ENCODE measurements at places on chromosomes 12 and 14.

- no peak for DNase-seq
Measured at GRCh38 chr12:48813465-48814261, 4.6 kb upstream of the CACNB3 start.

DNA sequence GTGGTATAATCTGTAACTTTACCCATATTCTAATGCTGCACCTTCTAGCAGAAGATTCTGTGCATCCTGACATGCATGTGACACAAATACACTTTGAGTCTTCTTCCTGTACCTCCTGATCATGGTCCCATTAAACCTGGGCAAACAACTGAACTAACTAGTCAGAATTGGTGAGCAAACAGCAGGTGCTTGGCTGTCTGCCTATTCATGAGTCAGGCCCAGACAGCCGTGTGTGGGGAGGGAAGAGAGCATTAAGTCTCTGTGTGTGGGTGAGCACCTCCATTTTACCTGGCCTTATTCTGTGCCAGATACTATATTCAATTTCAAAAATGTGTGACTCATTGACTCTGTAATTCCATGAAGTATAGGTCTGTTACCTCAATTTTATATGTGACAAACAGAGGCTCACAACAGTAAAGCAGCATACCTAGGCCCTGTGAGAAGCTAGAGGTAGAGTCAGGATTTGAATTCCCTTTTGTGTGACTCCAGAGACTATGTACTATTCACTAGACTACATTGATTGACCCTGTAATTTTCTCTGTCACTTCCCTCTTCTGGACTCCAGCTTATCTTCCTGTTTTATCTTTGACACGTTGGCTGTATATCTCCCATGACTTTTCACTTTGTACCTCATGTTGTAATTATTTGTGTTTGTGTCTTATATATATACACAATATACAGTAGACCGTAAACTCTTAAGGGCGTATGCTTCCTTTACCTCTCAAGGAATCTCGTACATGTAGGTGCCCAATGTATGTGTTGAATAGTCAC is 32.2 kb downstream of the SUSD6 start:
- peak; percentile 29 for DNase-seq

DNA sequence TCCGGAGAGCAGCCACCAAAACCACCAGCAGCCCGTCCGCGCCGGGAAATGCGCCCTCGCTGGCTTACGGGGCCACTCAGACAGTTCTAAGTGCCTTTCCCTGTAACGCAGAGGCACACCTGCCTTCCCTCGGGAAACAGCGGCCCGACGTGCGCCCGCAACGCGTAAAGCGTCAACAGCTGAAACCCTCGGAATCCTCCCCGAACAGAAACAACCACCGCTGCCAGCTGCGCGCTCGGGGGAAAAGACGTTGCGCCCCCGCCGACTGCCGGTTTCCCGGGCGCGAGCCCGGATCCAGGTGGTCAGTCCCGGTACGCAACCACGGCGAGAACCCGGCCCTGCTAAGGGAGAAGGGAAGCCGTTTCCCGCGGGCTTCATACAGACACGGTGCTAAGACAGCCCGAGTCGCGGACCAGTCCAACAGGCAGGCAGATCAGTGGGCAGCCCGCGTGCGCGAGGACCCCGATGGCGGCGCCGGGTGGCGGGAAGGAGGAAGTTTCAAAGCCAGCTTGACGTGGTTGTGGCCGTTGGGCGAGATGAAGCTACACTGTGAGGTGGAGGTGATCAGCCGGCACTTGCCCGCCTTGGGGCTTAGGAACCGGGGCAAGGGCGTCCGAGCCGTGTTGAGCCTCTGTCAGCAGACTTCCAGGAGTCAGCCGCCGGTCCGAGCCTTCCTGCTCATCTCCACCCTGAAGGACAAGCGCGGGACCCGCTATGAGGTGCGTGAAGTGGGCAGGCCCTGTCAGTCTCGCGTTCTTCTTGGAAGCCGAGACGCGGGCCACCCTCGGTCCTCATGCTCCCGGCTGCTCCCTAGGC is at the start of gene LRR1:
LRR1 (plus strand) TSS at position 456 of the 816 bp plus-strand sequence; CDS start at position 537, 81 bp downstream.
- peak; percentile 75 for DNase-seq

DNA sequence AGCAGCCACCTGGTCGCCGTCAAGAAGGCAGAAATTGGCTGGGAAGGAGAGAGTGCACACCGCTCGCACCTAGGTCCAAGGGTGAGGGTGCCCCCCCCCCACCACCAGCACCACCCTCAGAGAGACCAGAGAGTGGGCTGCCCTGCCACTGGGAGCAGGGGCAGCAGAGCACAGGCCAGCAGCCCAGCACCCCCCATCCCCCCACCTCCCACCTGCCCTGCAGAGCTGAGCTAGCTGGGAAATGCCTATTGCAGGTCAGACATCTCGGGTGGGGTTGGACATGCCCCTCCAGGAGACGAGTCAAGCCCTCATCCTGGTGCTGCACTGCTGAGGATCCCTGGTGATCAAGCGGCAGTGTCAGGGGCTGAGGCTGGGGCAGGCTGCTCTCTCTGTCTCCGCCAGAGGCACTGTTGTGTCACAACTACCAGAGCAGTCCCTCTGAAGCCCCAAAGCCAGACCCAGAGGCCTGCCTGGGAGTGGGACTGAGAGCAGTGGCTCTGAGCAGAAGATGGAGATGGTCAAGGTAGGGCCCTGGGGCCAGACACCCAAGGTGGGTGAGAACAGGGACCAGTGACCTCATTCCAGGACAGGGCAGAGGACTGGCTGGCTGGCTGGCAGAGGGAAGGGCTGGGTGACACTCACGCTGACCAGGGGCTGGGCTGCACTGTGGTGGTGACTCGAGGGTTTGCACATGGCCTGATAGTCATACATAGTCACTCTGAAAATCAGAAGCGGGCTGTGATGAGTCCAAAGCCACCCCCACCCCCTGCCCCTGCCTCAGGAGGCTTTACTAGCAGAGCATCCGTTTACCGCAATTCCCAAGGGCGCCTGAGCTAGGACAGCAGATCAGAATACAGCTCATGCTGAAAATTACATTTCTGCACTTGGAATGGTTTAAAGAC is 19.7 kb upstream of the LRTM2 start:
- DNase-seq = no peak

- peak; percentile 51 for DNase-seq
Measured at GRCh38 chr14:99320105-99320572, 48.1 kb upstream of the BCL11B start.

DNA sequence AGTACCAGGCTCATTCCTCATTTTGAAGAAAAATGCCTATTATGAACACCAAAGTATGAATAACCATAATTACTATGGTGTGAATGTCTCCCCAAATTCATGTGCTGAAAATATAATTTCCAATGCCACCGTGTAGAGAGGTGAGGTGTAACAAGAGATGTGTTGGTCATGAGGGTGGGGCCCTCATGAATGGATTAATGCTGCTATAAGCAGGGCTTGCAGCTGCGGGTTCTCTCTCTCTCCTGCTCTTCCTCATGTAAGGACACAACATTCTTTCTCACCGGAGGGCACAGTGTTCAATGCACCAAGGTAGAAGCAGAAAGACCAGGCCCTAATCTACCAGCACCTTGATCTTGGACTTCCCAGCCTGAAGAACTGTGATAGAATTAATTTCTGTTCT is 70.0 kb downstream of the TMTC1 start:
- DNase-seq = no peak

DNA sequence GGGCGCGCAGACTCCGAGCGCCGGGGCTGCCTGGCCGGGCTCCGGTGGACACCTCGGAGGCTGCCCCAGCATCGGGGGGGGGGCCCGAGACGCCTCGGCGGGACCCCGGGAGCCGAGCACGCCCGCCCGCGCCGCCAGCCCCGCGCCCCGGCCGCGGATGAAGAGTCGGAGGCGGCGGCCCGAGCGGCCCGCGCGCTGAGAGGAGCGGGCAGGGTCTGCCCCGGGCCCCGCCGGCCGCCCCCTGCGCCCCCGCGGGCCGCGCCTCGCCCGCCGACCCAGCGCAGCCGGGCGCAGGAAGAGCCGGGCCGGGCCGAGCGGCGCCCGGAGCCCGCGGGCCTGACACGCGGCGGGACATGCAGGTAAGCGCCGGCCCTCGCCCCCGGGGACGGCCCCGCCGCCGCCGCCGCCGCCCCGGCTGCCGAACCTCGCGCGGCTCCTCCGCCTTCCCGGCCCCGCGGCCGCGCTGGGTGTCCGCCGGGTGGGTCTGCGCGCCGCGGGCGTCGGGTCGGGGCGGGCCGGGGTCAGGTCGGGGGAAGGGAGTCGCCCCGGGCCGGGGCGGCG is 63.7 kb downstream of the FBXL14 start:
- DNase-seq = no peak

DNA sequence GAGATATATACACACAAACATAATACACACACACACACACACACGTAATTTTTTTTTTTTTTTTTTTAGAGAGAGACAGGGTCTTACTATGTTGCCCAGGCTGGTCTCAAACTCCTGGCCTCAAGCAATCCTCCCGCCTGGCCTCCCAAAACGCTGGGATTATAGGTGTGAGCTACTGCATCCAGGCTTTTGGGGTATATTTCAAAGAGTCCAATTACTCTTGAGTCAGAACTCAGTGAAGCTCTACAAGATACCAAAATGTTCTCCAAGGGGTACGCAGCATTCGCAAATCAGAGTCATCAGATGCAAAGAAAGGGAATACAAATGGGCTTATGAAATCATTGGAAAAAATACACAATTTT is 54.0 kb downstream of the PHLDA1 start:
- DNase-seq = no peak

- no peak for DNase-seq
Measured at GRCh38 chr12:53224897-53225634, 6.9 kb downstream of the RARG start.

DNA sequence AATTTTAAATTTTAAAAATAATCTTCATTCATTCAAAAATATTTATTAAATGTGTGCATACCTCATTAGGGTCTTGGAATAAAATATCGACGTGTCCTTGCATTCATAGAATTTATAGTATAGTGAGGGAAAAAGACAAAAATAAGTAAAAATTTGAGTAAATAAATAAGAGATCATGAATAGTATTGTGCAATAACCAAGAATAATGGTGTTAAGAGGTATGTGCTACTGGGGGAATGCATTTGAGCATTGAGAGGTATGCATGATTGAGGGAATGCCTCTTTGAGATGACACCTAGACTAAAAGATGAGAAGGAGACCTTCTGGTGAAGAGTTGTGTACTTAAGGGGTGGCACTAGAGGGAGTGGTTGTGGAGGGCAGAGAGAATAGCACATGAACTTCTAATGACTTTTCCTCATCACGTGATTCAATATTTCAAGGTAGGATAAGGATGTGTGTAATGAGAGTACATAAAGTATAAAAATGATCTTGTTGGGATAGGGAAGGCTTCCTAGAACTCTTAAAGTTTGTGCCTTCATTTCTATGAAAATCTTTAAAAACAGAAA is 18.8 kb upstream of the CATSPERB start:
- DNase-seq = no peak

DNA sequence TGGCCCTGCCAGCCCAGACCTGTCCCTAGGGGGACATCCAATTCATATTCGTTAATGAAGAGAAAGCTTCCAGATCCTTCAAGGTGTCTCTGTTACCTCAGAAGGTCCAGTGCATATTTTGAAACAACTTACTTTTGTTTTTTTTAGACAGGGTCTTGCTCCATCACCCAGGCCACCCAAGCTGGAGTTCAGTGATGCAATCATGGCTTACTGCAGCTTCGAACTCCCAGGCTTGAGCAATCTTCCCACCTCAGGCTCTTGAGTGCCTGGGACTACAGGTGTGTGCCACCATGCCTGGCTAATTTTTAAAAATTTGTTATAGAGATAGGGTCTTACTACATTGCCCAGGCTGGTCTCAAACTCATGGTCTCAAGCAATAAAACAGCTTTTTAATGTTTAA is 48.4 kb downstream of the B4GALNT3 start:
- no peak for DNase-seq

- no peak for DNase-seq
Measured at GRCh38 chr14:55645145-55645544, 65.1 kb downstream of the KTN1 start.

- DNase-seq = no peak
Measured at GRCh38 chr14:60652674-60653651, 3.7 kb upstream of the SIX1 start.

- no peak for DNase-seq
Measured at GRCh38 chr12:112870267-112870980, 36.3 kb upstream of the OAS1 start.

- no peak for DNase-seq
Measured at GRCh38 chr12:89593233-89593632, 67.4 kb upstream of the POC1B start.

- DNase-seq = no peak
Measured at GRCh38 chr14:78329371-78329770, 159.2 kb downstream of the NRXN3 start.

GRCh38 chr12:49301760-49302159 is 6.8 kb downstream of the PRPH start:
- no peak for DNase-seq

DNA sequence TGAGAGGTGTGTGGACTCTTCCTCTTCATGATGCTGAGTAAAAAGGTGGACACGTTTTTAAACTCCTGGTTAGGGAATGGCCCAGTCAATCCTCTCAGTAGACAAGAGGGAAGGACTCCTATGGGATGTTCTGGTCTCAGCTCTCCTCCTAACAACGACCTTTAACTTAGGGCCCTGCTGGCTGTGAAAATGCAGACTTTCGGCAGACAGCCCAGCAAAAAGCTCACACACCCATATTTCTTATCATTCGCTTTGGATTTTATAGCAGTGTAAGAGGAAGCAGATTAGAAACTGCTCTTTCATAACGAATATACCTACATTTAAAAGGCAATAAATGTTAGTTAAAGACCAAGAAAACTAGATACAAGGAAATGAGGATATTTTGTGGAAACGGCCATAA is 18.0 kb upstream of the YARS2 start:
- DNase-seq = no peak

DNA sequence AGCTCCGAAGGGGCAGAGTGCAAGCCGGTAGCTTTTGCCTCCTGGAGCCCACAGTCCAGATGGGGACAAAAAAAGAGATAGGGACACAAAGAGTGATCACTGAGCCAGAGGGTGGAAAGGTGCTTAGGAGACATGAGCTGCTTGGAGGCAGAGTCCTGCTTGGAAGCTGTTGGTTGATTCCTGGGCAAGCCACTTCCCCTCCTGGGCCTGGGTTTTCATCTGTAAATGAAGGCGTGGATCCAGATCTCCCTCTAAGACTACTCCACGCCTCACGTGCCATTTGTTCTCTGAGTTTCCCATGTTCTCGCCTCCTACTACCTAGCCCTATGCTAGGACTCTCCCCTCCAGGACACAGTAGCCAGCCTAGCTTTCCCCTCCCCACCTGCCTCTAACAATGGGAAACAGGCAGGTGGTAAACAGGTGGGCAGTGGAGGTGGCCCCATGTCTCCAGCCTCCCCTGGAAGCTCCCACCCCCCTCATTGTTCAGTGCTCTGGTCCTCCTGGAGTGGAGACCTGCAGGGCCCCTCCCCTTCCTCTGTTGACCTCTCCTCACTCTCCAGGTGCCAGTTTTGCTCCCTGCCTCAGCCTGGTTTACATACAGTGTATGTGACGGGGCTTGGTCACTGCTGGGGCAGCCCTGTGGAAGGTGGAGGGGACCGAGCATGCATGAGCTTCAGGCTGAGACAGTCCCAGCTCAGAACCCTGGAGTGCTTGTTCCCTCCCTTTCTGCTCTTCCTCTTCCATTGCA is 3.8 kb downstream of the SERPINA3 start:
- DNase-seq = no peak

GRCh38 chr14:36663404-36664321 is 2.0 kb downstream of the PAX9 start:
- no peak for DNase-seq
